HS-27A (cell line): ENCODE measurements at places on chromosomes 3 and 15.
A peak's percentile ranks its signal among the peaks of the same experiment; 100 is the strongest.

DNA sequence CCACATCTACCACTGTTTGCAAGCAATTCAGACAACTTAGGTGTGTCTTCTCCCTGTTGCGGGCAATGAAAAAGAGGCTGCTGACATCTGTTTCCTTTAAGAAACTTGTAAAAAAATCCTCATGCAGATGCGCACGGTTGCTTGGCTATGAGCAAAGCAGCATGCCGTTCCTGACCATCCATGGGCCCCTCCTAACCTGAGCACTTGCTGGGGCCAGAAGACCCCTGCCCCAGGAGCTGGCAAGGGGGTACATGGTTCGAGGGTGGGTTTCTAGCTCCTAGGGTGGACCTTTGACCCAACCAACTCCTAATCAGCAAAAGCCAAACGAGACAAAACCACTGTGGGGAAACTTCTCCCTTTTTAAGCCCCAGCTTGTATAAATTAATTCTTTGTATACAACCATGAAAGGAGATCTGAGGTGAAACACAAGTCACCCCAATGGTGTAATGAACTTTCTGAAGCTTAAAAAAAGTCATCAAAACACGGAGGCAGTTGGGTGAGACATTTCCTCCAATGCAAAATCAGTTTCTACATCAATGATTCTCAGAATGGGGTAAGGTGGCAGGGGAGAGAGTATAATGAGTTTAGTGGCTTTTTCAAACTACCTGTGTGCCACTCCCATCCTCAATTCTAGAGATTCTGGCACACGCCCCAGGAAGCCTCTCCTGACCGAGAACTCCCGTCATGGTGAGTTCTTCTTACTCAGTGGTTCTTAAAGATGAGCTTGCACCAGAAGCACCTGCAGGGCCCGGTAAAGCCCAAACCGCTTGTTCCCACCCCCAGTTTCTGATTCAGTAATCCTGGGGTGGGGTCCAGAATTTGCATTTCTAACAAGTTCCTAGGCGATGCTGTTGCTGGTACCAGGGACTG, 44.1 kb downstream of the CPN2 start:
- DNase-seq = no peak

DNA sequence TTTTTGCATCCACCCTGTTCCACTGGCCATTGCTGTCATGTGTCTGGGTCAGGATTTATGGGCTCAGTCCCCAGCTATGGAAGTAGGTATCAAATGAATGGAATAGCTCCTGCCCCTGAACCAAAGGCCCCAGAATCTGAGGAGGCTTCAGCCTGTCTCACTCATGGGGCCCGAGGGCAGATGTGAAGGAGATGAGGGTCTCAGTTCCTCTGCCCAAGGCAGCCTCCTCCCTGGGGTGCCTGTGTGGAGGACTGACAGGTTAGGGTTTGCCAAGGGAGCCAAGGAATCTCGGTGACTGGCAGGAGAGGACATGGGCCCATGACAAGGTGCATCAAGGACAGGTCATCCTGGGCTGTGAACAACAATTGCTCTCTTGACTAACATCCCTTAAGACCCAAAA, 70.4 kb downstream of the CPN2 start:
- no peak for DNase-seq

DNA sequence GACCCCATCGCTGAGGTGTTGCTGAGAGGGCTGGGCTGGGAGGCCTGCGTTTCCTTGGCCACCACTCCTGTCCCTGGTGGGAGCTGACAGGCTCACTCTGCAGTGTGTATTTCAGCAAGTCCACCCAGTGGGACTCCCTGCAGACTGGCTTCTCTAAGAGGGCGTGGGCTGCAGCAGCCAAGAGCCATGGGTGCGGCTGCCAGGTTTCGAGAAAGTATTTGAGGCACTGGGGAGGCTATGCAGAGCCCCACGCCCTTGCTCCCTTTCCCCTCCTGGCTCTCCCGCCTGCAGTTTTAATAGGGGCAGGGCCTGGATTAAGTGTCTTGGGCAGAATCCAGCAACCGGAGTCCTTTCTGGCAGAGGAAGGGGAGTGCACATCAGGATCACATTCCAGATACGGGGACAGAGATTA, 242.1 kb downstream of the THSD4 start:
- DNase-seq = no peak

DNA sequence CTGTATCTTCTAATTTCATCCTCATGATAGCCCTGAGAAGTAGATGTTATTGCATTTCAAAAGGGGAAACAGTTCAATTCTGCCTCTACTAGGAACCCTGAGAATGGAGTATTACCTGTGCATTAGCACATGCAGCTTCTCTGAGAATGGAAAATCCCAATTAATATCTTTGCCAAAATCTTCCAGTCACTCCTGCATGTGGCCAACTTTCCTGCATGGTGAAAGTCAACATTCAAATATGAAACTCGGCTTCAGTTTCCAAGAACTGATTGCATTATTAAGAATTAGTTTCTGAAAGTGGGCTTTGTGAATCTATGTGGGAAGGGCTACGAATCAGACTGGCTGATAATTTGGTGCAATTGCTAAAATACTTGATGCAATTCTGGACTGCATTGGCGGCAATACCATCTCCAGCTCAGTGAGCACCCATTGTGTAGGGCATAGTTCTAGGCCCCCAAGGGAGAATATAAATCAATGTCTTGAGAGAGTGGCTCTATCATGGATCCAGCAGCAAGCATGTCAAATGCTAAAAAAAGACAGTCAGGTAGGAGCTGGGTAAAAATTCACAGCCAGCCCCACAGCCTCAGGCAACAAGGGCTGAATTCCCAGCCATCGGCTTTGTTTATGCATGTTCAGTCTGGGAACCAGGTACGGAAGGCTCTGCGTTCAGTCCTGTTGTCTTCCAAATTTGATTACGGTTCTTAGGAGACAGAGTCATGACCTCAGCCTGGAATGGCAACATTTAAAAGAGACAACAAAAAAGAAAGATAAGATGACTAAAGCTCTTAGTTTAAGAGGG, 18.8 kb upstream of the BCL6 start:
- no peak for DNase-seq

GRCh38 chr3:178686826-178687225, 150.6 kb downstream of the KCNMB2 start:
- no peak for DNase-seq

GRCh38 chr3:107452436-107452835, 70.3 kb upstream of the BBX start:
- no peak for DNase-seq

DNA sequence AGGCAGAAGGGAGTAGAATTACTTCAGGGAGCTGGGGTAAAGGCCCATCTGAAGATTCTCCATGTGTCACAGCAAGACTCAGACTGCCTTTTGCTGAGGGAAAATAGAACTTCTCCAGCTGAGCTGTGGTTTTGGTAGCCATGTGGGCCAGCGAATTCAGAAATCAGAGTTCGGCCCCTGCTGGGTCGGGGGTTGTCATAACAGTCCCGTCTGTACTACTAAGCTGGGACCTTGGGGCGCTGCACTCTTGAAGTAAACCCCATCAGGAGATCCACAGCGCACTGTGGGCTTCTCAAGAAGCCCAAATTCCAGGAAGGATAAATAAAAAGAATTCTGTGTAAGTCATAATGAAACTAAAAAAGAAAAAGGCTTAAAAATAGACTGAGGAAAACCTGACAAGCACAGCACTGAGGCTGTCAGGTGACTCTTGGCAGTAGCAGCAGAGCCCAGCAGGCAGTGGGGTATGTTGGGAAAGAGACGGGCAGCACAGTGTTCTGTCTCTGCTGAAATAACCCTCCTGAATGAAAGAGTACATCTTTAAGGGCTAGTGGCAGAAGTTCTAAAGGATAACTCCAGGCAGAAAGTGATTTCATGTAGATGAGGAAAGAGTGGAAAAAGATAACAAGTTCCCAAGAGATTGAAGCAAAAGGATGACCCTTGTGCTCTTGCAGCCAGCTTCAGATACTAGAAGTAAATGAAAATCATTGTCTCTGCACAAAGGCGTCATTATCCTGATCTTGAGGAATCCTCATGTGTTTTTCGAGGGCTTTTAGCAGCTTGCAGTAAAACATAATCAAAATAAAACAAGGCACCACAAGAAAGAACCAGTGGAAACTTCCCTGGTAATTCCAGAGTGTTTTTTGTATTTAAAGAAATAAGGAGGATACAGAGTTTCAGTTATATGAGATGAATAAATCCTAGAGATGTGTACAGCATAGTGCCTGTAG, 74.5 kb downstream of the RAB7A start:
- DNase-seq = no peak

- no peak for DNase-seq
These were observed 288.9 kb downstream of the EFHB start for GRCh38 chr3:19645093-19645492.

DNA sequence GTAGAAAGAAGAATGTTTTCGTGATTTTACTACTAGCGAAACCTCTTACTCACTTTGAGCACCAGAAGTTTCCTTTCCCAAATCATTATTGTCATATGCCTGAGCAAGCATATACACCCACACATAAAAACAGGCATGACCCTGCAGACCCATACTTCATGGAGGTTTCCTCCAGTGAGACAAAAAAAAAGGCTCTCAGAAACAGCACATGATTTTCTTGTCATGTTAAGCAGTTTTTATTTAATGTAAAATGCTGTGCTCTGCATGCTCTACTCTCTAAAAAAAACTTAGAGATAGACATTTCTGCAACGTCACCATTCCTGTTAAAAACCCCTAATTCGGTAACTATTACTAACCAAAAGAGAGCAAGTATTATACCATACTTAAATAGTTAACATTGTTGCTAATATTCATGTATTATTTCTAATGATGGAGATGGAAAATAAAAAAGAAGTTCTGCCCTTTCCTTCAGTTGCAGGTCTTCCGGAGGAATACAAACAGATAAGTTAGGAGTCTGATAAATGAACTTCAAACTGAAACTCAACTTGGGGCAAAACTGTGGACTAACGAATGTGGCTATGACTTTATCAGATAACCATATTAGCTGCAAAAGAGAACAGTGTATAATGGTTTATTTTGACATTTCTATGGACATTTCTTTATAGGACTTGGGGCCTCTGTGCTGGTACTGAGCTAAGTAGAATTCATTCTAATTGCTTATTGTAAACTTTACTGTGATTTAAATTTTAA, 15.9 kb downstream of the CD200R1 start:
- DNase-seq = no peak

- no peak for DNase-seq
These were observed 156.1 kb upstream of the PRICKLE2 start for GRCh38 chr3:64381367-64381766.

DNA sequence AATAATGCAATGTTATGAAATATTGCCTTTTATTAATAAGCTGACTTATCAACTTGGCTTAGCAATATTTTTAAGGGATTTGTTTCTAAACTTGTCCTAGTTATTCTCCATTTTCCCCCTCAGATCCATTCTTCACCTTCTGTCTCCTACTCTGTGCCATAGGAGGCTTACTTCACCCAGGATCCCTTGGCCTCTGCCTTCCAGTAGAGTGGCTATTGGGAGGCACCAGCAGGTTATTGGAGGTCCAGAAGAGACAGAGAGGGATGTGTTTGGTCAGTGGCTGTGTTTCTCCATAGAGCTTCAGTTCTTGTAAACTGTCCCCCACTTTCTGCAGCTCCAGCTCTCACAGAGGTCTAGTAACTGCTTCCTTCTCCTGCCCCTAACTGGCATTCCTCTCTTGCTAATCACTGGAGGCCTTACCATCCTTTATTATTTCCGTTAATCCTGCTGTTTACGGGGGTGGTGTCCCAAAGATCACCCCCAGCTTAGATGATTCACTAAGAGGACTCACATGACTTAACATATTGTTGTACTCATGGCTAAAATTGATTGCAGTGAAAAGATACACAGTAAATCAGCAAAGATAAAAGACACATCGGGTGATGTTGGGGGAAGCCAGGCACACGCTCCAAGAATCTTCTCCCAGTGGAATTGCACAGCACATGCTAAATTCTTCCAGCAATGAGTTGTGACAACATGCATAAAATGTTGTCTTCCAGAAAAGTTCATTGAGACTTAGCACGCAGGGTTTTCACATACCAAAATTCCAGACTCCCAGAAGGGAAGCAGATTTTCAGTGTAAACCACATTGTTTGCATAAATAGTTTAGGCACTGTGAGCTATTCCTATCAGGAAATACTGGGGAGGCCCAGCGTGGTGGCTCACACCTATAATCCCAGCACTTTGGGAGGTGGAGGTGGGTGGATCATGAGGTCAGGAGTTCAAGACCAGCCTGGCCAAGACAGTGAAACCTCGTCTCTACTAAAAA, 67.5 kb downstream of the RPL22L1 start:
- peak; percentile 96 for DNase-seq

DNA sequence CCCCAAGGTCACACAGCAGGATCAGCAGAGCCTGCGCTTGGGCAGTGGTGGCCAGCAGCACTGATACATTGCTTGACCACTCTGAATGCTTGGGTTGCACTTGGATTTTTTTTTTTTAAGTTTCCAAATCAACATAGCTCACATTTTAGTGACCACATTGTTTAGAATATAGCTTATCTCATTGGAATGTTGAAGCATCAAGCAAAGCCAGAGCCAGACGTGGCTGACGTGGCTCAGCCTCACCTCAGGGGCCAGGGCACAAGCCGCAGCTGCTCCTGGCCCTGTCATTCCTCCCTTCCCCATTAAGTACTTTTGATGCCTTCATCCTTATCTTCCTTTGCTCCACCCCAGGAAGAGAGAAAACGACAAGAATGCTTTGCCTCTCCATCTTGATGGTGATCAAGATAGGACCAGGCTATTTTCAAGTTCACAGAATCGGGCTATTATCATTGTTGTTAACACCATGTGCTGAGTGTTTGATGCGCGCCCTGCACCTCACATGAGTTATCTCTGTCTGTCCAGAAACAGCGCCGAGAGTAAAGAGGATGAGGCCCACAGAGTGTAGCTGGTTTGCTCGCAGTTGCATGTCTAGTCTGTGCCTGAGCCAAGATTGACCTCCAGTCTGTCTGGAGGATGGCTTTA, 75.8 kb downstream of the AAGAB start:
- DNase-seq = peak; percentile 98

- no peak for DNase-seq
These were observed 47.2 kb downstream of the MEIS2 start for GRCh38 chr15:37053166-37053565.

- no peak for DNase-seq
These were observed 88.9 kb downstream of the ITPR1 start for GRCh38 chr3:4581920-4582611.

GRCh38 chr3:73024836-73025235, 28.2 kb downstream of the PPP4R2 start:
- no peak for DNase-seq

DNA sequence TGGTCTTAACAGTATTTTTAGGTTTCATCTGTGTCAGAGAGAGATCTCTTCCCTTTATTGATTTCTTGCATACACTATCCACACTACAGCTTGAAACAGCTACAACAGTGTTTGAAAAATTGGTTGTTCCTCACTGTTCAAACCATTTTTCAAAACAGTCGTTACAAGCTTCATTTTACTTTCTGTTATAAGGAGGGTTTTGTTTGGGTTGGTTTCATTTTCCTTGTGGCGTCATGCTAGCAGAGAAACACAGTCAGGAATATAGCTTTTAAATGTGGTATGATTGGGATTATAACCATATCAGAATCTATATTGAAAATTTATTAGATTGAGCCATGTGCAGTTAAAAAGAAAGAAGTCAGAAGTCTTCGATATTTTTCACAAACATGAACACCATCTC, 400.6 kb downstream of the ZBTB20 start:
- no peak for DNase-seq

- DNase-seq = no peak
These were observed 29.6 kb upstream of the GREM1 start for GRCh38 chr15:32688151-32688639.

- DNase-seq = no peak
These were observed at the start of gene HAPLN3 for GRCh38 chr15:88894819-88895767. Gene HAPLN3 (minus strand): TSS chr15:88895544. CDS start chr15:88887298, 8,246 bp downstream.

- DNase-seq = no peak
These were observed 16.3 kb downstream of the SV2B start for GRCh38 chr15:91116113-91117067.
